Uterus (tissue), 4 donors: ENCODE measurements at places on chromosomes 6 and 20.

DNA sequence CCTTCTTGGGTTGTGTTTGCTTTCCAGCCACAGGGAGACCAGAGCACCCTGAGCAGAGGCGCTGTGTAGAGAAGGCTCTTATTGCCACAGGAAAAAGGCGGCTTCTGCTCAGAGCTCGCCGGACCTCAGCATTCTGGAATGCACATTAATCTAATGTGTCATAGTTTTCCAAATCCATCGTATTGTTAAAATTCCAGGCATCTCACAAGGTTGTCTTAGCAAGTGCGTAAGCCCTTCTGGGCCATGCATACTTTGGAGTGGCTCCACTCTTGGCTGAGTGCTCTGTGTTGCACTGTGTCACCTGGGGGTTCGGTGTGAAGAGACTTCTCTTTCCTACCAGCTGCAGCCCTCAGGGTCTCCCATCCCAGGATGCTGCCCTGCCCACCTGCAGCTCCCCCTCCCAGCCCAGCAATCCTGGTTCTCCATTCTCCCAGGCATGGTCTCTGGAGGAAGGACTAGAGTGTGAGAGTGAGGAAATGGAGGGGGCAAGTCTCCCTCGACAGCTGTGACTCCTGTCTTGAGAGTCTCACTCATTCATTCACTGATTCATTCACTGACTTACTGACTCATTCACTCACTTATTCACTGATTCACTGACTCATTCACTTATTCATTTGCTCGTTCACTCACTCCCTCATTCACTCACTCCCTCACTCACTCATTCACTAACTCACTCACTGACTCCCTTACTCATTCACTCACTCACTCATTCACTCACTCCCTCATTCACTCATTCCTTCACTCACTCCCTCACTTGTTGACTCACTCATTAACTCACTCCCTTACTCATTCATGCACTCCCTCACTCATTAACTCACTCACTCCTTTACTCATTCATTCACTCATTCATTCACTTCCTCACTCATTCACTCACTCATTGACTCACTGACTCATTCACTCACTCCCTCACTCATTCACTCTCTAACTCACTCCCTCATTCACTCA, 83.7 kb upstream of the MPC1 start:
- no peak overlapping the region for H3K4me3 ChIP-seq
- peak; percentile 13 for DNase-seq
- no peaks in the 10 kb centered on the region for H3K27me3 ChIP-seq
- H3K4me1 ChIP-seq = no peaks in the 10 kb centered on the region

- H3K4me1 ChIP-seq = peaks cover 6% of the 10 kb centered on the region
- no peaks in the 10 kb centered on the region for H3K36me3 ChIP-seq
- H3K27me3 ChIP-seq = no peaks in the 10 kb centered on the region
- H3K4me3 ChIP-seq = peak overlapping the region; percentile 64
- H3K27ac ChIP-seq = peak overlapping the region; percentile 77
- DNase-seq = peak; percentile 95
Observed at GRCh38 chr6:29748391-29749307, 25.4 kb downstream of the HLA-F start.

DNA sequence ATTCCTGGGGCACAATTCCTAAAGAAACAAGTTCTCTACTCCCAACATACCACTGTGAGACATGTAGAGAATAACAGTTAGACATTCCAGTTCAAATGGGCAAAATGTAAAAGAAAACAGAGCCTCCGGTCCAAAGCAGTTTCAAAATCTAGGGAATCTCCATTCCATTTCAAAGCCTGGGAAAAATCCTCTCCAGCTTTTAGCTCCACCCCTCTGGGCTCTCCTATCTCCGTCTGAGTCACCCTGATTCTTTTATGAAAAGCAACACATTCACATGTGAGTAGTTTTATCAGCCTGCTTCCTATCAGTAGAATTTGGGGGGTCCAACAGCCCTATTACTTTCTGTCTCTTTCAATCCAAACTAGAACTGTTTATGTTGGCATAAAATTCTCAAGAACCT, 3.7 kb downstream of the CSNK2A1 start:
- peaks cover 21% of the 10 kb centered on the region for H3K4me1 ChIP-seq
- no peak overlapping the region for H3K4me3 ChIP-seq
- no peaks in the 10 kb centered on the region for H3K36me3 ChIP-seq
- no peak for DNase-seq

DNA sequence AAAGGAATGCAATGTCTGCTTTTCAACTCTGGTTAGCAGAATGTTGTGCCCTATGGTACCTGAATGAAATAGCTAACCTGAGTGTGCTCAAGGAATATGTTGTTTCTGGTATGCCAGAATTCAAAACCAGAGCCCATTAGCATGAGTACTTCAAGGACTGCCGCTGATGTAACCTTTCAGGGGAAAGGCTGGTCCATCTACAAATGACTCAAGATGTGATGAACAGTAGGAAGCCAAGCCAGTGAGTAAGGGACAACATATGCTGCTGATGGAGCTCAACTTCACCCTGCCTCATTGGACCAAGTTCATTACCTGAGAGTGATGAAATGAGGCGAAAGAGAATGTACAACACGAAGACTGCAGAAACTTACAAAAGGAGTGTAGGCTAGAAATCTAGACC, 95.7 kb upstream of the BMP2 start:
- no peaks in the 10 kb centered on the region for H3K27me3 ChIP-seq
- no peaks in the 10 kb centered on the region for H3K36me3 ChIP-seq
- no peak overlapping the region for H3K27ac ChIP-seq
- no peak for DNase-seq
- H3K4me3 ChIP-seq = no peak overlapping the region

- H3K27ac ChIP-seq = peak within 1 kb of the TSS; percentile 91
- H3K36me3 ChIP-seq = no peaks in the 10 kb centered on the region
- peak; percentile 46 for DNase-seq
Observed at GRCh38 chr20:19212469-19212815, at the start of gene SLC24A3. Gene SLC24A3 (plus strand): TSS chr20:19212642.

- no peak overlapping the region for H3K27ac ChIP-seq
- no peaks in the 10 kb centered on the region for H3K27me3 ChIP-seq
- H3K4me1 ChIP-seq = no peaks in the 10 kb centered on the region
Observed at GRCh38 chr6:127570739-127571389, 6.1 kb upstream of the C6orf58 start.

- H3K4me1 ChIP-seq = no peaks in the 10 kb centered on the region
- peak overlapping the region; percentile 61 for H3K4me3 ChIP-seq
- no peaks in the 10 kb centered on the region for H3K36me3 ChIP-seq
Observed at GRCh38 chr6:143449714-143450452, 612 bp downstream of the ADAT2 start.

DNA sequence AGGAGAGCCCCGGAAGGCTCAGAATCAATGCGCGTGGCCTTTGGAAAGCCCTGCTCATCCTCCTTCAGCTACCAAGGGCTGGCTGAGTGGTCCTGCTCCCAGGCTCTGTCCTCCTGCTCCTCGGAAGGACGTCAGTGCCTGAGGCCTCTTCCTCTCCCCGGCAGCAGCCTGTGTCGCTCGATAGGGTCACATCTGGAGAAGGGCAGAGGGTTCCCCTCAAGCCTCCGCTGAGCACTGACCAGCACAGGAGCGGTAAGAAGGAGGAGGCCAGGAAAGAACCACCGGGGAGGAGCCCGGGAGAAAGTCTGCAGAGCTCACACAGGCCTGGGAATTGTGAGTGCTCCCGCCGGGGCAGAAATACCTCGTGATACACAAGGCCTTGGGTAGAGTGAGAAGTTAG, 21.2 kb downstream of the KIF25 start:
- no peak for DNase-seq
- no peak overlapping the region for H3K4me3 ChIP-seq
- H3K36me3 ChIP-seq = no peaks in the 10 kb centered on the region
- no peaks in the 10 kb centered on the region for H3K4me1 ChIP-seq
- H3K27me3 ChIP-seq = no peaks in the 10 kb centered on the region

- no peaks in the 10 kb centered on the region for H3K4me1 ChIP-seq
- no peak overlapping the region for H3K27ac ChIP-seq
- no peaks in the 10 kb centered on the region for H3K27me3 ChIP-seq
- no peak overlapping the region for H3K4me3 ChIP-seq
- DNase-seq = no peak
- no peaks in the 10 kb centered on the region for H3K36me3 ChIP-seq
Observed at GRCh38 chr6:142153196-142153595, 6.1 kb downstream of the VTA1 start.

DNA sequence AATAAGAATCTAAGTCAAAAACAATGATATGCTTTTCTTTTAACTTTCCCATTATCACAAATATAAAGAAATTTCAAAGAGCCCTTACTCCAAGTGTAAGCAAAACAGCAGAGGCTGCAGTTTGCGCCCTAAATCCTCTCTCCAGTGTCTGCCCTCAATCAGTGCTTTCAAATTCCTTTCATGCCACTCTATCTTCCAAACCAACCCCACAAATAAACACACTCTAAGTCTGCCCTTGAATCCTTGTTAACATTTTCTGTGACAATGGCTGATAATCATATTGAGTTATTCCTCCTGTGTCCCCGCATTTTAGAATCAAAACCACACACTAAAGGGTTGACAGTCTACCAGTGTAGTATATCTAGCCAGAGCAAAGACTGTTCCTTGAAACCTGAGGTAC, 317.9 kb upstream of the MARCKS start:
- no peaks in the 10 kb centered on the region for H3K27me3 ChIP-seq
- H3K4me3 ChIP-seq = no peak overlapping the region
- H3K4me1 ChIP-seq = no peaks in the 10 kb centered on the region
- no peaks in the 10 kb centered on the region for H3K36me3 ChIP-seq

DNA sequence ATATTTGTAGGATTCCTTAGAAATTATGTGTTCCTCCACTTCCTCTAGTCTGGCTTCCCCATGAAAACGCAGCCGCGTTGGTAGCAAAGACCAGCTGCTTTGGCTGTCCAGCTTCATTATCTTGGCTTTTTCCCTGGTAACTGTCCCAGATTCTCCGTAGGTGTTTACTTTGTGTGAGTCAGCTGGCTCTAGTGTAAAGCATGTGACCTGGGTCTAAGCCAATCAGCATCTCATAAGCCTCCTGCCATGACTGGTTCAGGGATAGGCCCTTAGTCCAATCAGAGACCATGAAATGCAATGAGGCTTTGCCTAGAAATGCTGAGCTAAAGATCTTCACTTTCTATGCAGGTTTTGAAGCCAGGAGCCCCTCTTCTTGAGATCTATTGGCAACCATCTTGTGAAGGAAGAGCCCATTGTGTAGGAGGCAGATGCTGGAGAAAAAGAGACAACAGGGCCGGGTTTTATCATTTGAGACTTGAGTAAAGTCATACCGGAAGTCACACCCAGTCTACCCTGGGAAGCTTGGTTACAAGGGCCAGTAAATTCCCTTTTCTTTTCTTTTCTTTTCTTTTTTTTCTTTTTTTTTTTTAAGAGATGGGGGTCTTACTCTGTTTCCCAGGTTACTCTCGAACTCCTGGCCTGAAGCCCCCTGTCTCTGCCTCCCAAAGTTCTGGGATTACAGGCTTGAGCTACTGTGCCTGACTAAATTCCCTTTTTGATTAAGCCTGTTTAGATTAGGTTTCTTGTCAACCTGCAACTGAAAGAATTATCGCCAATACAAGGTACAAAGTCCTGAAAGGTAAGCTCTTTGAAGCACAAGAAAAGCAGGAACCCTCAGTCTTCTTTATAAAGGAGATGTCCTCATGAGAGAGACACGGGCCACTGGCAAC, 256.5 kb upstream of the RREB1 start:
- peak; percentile 37 for DNase-seq
- no peaks in the 10 kb centered on the region for H3K4me1 ChIP-seq
- H3K27ac ChIP-seq = no peak overlapping the region
- H3K27me3 ChIP-seq = no peaks in the 10 kb centered on the region
- H3K4me3 ChIP-seq = no peak overlapping the region

DNA sequence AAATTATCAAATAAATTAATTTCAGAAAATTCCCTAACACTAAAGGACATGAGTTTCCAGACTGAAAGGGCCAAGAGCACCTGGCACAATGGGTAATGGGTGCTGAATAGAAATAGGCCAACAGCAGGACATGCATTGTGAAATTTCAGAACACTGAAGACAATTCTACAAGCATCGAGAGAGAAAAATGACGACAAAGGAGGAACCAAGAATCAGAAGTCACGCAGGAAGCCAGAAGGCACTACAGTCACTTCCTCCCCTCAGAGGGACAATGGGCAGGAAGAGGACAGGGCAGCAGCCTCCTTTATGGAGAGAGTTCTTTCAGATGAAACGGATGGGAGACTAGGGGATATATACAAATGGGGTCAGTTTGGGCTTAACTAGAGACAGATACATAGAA, 29.6 kb downstream of the PCNA start:
- peaks cover 2% of the 10 kb centered on the region for H3K36me3 ChIP-seq
- H3K27ac ChIP-seq = no peak overlapping the region
- no peak for DNase-seq
- no peak overlapping the region for H3K4me3 ChIP-seq
- H3K27me3 ChIP-seq = no peaks in the 10 kb centered on the region

DNA sequence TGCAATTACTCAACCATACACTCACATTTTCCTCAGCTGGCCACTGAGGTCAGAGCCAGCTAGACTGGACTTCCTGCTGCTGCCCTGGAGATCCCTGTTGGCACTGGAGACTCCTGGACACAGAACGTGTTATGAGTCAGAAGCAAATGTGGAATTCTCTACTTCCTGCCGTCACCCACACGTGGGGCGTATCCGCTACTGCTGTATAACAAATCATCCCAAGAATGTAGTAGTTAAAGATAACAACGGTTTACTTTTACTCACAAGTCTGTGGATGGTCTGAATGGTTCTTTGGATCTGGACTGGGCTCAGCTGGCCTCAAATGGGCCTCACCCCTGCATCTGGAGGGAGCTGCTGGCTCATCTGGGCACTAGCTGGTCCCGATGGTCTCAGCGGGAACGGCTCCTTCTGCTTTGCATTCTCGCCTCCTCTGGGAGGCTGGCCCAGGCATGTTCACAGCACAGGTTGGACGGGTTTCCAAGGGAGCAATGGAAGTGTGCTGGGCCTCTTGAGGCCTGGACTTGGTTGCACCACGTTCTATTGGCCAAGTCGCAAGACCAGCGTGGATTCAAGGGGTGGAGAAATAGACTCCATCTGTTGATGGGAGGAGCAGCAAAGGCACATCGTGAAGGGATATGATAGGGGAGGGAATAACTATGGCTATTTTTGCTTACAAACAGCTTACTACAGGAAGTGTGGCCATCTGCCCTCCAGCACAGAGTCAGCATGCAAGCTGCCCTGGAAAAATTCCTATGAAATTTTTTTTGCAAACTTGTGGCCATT, 118.5 kb downstream of the SNX5 start:
- no peaks in the 10 kb centered on the region for H3K36me3 ChIP-seq
- peak; percentile 79 for DNase-seq
- no peak overlapping the region for H3K4me3 ChIP-seq
- no peaks in the 10 kb centered on the region for H3K27me3 ChIP-seq
- peak overlapping the region; percentile 44 for H3K27ac ChIP-seq

GRCh38 chr6:32970413-32971241, 2.2 kb downstream of the BRD2 start:
- H3K4me1 ChIP-seq = no peaks in the 10 kb centered on the region
- DNase-seq = peak; percentile 92
- peak overlapping the region; percentile 87 for H3K4me3 ChIP-seq
- H3K36me3 ChIP-seq = no peaks in the 10 kb centered on the region
- peak overlapping the region; percentile 100 for H3K27ac ChIP-seq

GRCh38 chr6:3607599-3607998, 143.9 kb downstream of the PXDC1 start:
- H3K27ac ChIP-seq = no peak overlapping the region
- no peaks in the 10 kb centered on the region for H3K36me3 ChIP-seq
- DNase-seq = no peak
